H4 (cell line): ENCODE measurements at places on chromosomes 5 and 9. TPM values are rescaled to one million over a fixed set of nuclear protein-coding genes. Genes with fewer than 3 reads are reported as not detected.

GRCh38 chr5:156036640-156037039 is 290.3 kb upstream of the SGCD start:
- DNase-seq: no peak

GRCh38 chr5:50576686-50577256 is 89.7 kb upstream of the PARP8 start:
- no peak for DNase-seq

DNA sequence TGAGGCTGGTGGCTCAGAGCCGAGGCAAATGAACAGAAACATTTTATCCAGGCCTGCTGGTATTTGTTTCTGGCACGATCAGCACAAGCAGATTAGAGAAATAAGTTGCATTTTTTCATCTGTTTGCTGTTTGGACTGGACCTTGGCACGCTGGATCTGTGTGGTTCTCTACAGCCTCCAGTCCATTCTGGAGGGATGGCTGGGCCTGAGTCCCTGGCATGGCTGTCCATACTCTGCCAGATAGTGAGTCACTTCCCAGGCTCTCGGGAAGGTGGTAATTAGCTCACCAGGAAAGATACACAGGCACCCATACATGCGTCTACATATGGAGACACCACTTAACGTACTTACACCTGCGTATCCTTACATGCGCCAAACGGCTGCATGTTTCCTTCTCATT is 78.6 kb downstream of the SPRY4 start:
- peak; percentile 73 for DNase-seq

DNA sequence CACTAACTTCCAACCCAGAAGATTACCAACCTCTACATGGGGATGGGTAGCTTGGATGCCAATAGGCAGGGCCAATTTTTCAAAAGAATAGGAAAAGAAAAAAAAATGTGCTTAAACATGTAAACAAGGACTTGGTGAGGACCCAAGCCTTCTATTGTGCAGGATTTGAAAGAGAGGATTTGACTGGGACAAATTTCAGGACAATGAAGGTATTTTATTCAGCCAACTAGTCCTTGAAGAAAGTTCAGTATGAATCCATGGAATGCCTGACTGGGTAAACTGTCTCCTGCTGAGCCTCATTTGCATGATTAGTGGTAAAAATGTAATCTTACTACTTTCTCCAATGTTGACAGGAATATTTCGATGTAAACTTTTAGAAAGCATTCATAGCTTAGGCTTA is 192.5 kb upstream of the RORB start:
- no peak for DNase-seq

GRCh38 chr5:169838688-169839087 is 141.6 kb downstream of the INSYN2B start:
- DNase-seq: no peak

GRCh38 chr9:6783753-6784152 is 26.0 kb downstream of the KDM4C start:
- no peak for DNase-seq

GRCh38 chr5:144800169-144800568 is 629.5 kb downstream of the KCTD16 start:
- DNase-seq: no peak

GRCh38 chr9:105887679-105888078 is 193.3 kb downstream of the TMEM38B start:
- no peak for DNase-seq

DNA sequence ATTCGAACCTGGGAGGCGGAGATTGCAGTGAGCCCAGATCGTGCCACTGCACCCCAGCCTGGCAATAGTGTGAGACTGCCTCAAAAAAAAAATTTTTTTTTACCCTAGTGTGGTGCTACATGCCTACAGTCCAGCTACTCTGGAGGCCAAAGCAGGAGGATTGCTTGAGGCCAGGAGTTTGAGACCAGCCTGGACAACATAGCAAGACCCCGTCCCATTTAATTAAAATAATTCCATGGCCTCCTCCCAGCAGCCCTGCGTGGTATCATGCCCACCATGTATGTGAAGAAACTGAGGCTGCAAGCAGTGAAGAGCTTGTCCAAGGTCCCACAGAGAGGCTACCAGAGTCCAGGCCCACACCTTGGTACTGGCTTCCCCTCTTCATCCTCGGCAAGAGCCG is 19.4 kb upstream of the PHYHD1 start:
- DNase-seq: no peak

- DNase-seq: no peak
Measured at GRCh38 chr9:84450029-84450428, 109.5 kb upstream of the SLC28A3 start.

- no peak for DNase-seq
Measured at GRCh38 chr5:173741729-173742431, 125.4 kb upstream of the BOD1 start.

GRCh38 chr9:107024193-107024592 is 161.2 kb downstream of the ZNF462 start:
- DNase-seq: peak; percentile 38

- no peak for DNase-seq
Measured at GRCh38 chr5:172076761-172077244, 70.4 kb upstream of the FBXW11 start.

DNA sequence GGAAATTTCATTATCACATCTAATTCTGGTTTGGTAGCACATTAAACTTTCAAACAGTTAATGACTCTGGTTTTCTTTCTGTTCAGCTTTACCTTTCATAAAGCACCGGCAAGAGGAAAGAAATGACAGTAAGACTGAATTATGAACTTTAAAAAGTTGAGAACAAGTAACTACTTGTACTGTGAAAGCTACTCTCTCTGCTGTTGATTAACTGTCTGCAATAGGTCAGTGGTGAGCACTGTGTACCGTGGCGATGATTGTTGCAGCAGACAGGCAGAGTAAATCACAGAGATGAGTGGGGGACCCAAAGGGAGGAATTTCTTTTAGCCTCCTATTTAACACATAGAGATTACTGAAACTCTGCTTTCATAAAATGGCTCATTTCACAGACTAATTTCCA is 74.0 kb upstream of the MEF2C start:
- DNase-seq: no peak

DNA sequence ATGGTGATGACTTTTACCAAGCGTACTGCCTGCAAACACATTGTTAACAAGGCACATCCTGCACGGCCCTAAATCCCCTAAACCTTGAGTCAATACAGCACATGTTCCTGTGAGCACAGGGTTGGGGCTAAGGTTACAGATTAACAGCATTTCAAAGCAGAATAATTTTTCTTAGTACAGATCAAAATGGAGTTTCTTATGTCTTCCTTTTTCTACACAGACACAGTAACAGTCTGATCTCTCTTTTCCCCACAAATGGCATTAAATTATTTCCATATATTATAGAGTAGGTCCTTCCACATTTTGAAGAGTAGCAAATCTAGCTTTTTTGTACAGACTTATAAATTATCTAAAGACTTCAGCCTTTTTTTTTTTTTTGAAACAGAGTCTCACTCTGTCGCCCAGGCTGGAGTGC is 1.6 kb upstream of the TMEM141 start:
- no peak for DNase-seq

GRCh38 chr5:109483395-109483971 is 73.7 kb upstream of the PJA2 start:
- DNase-seq: no peak

DNA sequence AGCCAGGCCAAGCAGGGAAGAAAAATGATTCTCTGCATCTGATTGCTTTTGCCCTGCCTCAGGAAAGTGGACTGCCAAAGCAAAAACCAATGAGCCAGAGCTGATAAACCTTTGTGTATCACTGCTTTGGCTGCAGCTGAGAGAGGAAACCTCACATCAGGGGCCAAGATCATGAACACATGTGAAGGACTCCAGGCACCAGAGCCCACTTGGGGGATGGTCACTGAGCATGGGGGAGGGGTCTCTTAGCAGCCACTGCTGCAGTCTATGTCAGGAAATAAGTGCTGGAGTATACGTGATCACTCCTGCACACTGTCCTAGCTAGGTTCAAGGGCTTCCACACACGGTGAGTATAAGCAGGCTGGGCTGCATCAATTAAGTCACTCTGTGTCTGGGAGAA is 229.9 kb downstream of the SPOCK1 start:
- DNase-seq: no peak

DNA sequence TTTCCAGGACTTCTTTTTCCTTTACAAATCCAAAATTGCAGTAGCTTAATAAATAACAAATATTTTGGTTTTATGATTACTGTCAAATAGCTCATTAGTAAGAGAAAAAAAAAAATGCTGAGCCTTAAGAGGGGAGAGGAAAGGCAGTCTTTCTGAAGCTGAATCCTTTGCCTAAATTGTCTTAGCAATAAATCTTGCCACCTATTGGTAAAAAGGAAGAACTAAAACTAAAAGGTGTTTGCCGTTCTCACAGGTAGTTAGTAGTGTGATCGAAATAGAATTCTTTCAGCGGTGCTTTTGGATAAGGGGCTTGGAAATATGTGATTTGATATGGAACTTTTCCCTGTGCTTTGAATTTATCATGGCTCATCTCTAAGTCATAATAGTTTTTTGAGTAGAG is 31.2 kb downstream of the PIK3R1 start:
- DNase-seq: peak; percentile 23

DNA sequence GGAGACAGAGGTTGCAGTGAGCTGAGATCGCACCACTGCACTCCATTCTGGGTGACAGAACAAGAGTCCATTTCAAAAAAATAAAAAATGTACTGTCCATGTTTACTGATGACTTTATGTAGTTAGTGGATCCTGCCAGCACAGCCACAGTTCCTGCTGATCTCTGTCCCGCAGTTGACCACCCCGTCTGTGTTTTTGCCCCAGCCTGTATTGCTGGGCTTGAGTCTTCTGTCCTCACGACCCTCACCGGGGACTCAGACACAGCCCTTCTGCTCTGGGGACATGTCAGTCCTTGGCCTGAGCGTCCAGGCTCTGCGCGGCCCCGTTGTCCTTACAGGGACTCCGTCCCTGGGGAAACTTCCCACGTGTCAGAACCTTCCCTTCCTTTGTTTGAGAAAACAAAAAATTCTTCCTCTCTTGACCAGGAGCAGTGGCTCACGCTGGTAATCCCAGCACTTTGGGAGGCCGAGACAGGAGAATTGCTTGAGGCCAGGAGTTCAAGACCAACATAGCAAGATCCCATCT is 14.5 kb downstream of the SURF6 start:
- DNase-seq: no peak

- no peak for DNase-seq
Measured at GRCh38 chr5:51556833-51557232, 173.6 kb downstream of the ISL1 start.

DNA sequence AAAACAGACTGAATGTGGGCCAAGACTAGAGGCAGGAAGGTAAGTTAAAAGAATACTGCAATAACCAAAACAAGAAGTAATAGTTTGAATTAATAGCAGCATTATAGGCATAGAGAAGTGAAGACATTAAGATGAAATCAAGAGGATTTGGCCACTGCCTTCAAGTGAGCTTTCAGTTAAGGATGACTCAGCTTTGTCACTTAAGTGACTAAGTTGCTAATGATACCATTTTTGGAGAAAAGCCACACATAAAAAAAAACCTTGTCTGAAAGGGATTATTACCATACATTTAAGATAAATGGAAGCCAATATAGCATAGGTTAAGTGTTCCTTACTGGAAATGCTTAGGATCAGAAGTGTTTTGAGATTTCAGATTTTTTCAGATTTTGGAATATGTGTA is 57.0 kb downstream of the ECPAS start:
- peak; percentile 56 for DNase-seq

DNA sequence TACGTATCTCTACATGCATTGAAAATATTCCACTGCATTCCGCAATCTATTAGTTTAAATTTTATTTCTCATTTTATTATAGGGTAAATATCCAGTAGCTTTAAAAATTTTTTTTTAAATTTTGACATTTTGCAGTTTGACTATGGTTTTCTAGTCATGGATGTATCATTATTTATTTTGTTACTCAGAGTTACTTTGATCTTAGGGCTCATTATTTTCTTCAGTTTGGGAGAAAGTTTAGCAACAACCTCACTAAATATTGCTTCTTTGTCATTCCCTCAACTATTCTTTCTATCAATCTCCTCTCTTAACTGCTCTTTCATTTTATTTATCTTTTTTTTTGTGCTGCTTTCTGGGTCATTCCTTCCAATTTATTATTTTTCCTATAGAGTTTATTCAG is 100.5 kb upstream of the SLCO6A1 start:
- DNase-seq: no peak

DNA sequence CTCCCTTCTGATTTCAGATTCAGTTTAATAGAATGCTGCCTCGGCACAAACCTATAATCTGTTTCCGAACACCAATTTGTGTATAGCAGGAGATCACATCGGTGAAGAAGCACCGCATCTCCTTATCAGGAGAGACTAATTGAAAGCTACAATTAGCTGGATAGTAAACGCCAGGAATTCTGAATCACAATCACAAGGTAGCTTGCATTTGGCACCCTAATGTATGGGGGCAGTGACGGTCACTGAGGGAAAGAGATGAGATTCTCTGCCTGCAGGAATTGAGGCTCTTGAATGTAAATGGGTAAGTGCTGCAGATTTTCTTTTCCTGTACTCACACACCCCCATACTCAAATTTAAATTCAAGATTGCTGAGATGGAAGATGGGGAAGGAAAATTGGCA is 373.6 kb upstream of the ZNF608 start:
- DNase-seq: no peak

GRCh38 chr9:8262625-8263622 is 463.3 kb upstream of the DMAC1 start:
- DNase-seq: no peak

DNA sequence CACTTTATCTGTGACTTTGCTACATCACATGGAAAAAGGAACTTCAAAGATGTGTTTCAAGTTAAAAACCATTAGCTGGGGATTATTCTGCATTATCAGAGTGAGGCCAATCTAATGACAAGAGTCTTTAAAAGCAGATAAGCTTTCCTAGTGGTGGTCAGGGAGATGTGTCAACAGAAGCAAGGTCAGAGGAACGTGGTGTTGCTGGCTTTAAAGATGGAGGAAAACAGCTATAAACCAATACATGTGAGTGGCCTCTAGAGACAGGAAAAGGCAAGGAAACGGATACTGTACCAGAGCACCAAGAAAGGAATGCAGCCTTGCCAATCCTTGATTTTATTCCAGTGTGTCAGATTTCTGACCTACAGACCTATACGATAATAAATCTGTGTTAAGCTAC is 204.2 kb downstream of the TAF11L14 start:
- DNase-seq: peak; percentile 39

GRCh38 chr5:122723606-122724352 is 51.1 kb upstream of the SNX2 start:
- DNase-seq: peak; percentile 72

DNA sequence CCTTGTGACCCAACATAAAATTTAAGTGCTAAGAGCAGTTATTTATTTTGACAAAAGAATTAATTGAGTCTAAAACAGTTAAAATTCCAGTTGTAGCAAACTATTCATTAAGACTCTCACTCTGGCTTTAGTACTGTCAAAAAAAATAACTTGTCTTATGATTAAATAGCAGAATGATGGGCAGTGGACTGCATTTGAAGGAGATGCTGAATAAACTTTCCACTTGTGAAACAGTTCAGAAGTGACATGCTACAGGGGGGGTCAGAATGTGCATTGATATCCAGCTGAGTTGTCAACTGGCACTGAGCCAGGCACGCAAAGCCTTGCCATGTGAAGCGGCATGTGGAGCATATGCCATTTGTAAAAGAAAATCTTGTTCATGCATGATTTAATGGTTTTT is 76.0 kb downstream of the FCHO2 start:
- peak; percentile 74 for DNase-seq

GRCh38 chr5:39713250-39713916 is 288.6 kb upstream of the DAB2 start:
- DNase-seq: peak; percentile 91

MYOT gene
- not detected in 2 replicates for total RNA-seq

PCDHB11 gene
- total RNA-seq: 4.5 and 5.6 TPM in 2 replicates

NKD2 gene
- 0.43 and 2.8 TPM in 2 replicates for total RNA-seq

ARHGEF28 gene
- 1.7 and 3.1 TPM in 2 replicates for total RNA-seq

LHX2 gene
- 2.2 and 8.5 TPM in 2 replicates for total RNA-seq

PLK2 gene
- 56.8 and 67.3 TPM in 2 replicates for total RNA-seq

RANBP3L gene
- 1.6 and 8.7 TPM in 2 replicates for total RNA-seq

AMACR gene
- total RNA-seq: 11.8 and 21.2 TPM in 2 replicates

GLRA1 gene
- total RNA-seq: not detected in 2 replicates

LOX gene
- 16.3 and 19.2 TPM in 2 replicates for total RNA-seq
